ENCODE measurements at places on chromosomes 6 and 20. TPM values are rescaled to one million over a fixed set of nuclear protein-coding genes. Genes with fewer than 3 reads are reported as not detected.
A peak's percentile ranks its signal among the peaks of the same experiment; 100 is the strongest.

CGA gene
- not detected for total RNA-seq

DNA sequence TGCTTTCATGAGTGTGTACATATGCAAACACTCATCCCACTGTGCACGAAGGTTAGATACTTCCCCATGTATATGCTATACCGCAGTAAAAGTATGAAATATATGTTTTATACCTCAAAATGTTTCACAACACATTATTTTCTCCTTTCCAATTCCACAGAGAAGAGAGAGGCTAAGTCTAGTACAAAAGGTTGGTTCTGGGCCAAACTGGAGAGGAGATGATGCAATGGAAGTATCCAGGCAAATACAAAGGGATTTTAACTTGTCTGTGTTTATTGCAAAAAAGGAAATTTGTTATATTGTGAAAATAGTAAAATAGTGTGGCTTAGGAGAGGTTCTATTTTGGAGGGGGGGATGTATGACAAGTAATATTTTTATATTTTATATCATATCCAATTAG, 112.6 kb downstream of the PLCB1 start:
- DNase-seq, result peak; percentile 50

GRCh38 chr6:147675281-147675680, 166.8 kb downstream of the SAMD5 start:
- DNase-seq, result no peak

DNA sequence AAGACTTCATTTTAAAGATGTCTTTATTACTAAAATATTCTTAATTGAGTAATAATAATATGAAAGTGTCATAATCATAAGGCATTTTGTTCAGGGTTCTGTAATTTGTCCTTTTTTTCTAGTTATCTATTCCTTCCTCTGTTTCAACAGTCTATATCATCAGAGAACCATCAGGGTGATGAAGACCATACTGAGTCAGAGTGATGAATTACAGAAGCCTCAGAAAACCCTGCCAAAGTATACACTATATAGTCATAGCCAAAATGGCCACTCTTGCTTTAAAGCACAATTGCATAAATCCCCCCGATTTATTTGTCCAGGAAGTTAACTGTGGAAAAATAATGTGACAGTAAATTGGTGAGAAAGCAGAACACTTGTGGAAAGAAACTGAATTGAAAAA, 735.0 kb downstream of the EPHA7 start:
- no peak for DNase-seq

DNA sequence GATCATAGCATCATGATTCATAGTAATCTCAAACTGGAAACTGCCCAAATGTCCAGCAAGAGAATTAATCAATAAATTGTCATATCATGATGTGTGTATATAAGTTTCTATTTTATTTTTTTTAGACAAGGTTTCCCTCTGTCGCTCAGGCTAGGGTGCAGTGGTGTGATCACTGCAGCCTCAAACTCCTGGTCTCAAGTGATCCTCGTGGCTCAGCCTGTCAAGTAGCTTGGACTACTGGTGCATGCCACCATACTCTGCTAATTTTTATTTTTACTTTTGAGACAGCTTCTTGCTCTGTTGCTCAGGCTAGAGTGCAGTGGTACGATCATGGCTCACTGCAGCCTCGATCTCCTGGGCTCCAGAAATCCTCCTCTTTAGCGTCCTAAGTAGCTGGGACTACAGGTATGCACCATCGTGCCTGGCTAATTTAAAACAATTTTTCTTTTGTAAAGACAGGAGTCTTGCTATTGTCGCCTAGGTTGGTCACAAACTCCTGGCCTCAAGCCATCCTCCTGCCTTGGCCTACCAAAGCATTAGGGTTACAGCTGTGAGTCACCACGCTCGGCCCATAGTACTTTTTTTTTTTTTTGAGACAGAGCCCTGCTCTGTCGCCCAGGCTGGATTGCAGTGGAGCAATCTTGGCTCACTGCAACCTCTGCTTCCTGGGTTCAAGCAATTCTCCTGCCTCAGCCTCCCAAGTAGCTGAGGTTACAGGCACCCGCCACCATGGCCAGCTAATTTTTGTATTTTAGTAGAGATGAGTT, 8.7 kb upstream of the ATRN start:
- DNase-seq, result no peak

GRCh38 chr6:66499851-66500250, 792.8 kb upstream of the EYS start:
- DNase-seq, result no peak

TCF15 gene
- not detected for total RNA-seq

PRR18 gene
- 0.04 TPM for total RNA-seq

- DNase-seq, result peak; percentile 69
Observed at GRCh38 chr20:34318609-34319443, 15.7 kb upstream of the AHCY start.

DNA sequence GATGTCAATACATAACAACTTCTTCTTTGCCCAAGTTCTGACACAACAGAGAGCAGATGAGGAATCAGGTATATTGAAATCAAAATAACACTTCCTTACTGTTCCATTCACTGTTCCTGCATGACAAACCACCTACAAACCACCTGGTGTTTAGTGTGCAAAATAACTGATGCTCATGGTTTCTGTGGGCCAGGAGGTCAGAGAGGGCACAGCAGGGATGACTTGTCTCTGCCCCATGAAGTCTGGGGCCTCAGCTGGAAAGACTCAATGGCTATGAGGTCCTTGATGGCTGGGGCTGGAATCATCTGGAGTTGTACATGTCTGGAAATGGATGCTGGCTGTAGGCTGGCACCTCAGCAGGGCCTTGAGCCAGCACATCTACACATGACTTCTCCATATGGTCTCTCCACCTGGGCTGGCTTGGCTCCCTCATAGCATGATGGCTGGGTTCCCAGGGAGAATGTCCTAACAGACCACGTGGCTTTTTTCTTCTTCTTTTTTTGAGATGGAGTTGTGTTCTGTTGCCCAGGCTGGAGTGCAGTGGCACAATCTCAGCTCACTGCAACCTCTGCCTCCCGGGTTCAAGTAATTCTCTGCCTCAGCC, 7.4 kb upstream of the COX4I2 start:
- DNase-seq, result no peak

GRCh38 chr6:3527651-3527977, 70.8 kb upstream of the SLC22A23 start:
- DNase-seq, result no peak

- no peak for DNase-seq
Observed at GRCh38 chr6:8335896-8336295, 99.4 kb downstream of the SLC35B3 start.

TREML2 gene
- not detected for total RNA-seq

DNA sequence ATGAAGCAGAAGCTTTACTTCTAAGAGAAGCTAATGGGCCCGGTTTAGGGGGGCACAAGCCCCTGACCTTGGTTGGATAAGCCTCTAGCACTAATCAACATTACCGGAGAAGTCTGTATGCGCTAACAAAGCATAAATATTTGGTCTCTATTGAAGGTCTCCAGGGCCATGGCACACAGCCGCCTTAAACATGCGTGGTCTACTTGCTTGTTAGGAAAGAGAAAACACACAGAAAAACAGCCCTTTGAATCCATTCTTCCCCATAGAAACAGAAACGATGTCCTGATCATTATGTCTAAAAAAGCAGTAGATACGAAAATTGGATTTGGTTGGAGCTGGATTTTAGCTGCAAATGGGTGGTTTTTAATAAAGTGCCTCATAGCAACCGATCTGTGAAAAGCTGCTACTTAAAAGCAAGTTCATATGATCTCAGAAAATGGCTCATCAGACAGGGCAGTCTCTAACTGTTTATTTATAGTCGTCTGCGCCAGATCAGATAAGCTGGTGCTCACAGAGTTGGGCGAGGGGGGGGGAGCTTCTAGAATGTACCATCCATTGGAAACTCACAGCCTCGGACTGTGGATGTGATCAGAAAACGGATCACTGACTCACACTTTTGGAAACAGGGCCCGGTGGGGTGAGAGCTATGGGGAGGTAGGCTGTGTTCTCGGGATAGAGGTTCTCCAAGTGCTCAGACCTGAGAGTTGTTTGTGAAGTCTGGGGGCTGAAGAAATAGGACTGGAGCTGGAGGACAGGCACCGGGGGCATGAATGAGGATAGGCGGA, 35.3 kb upstream of the APCDD1L start:
- no peak for DNase-seq

GRCh38 chr20:5143851-5144250, 17.0 kb downstream of the CDS2 start:
- no peak for DNase-seq

SLPI gene
- total RNA-seq, result not detected

DNA sequence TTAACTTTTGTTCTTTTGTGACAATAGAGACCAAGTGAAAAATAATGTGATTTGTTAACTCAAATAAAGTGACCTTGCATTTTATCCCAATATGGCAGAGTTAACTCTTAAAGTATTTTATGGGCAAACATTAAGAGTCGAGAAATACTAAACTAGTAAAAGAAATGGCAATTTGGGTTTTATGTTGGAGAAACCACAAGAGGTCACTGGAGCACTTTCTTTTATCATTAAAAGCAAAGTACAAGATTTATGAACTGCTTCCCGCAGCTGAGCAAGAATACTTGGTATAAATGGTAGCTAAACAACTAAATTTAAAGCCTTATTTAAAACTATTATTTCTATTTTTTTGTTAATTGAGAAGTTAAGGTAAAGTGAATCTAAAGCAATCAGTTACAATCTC, 33.5 kb upstream of the MCM9 start:
- peak; percentile 26 for DNase-seq

GUCA1A gene
- not detected for total RNA-seq

DNA sequence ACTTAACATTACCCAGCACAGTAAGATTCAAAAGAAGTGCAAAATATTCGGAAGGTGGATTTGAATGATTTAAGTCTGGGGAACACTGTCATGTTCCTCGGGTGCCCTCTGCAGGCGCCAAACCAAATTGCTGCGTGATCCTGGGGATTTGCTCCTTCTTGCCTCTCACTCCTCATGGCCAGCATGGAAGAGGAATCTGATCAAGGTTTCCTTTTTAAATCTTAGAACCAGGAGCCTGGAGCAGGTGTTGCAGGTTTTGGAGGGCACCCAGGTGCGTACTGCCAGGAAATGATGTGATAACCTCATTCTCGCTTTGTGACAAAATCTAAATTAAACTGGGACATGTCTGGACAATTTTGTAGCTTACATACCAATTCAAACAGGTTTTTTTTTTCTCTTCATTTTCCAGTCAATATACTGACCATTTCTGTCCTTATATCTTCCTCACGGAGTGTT, 8.1 kb upstream of the PFDN4 start:
- DNase-seq, result peak; percentile 82
